ENCODE measurements at places on chromosomes 11 and 22.

DNA sequence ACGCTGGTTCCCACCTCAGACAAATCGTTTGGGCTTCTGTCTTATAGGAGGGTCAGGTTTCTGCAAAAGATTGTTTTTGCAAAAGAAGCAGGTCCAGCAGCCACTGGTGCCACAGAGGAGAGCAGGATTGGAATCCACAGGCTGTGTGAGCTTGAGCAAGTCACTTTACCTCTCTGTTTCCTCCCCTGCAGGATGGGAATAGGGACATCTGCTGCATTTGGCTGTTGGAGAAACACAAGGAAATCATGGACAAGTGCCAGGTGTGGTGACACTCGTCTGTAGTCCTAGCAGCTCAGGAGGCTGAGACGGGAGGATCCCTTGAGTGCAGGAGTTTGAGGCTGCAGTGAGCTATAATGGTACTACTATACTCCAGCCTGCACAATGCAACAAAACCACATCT, 422.6 kb downstream of the MN1 start:
- DNase-seq: no peak

GRCh38 chr11:35826949-35827348, 116.9 kb upstream of the LDLRAD3 start:
- DNase-seq: no peak

GRCh38 chr11:44875037-44875436, 75.6 kb downstream of the TP53I11 start:
- DNase-seq: no peak

DNA sequence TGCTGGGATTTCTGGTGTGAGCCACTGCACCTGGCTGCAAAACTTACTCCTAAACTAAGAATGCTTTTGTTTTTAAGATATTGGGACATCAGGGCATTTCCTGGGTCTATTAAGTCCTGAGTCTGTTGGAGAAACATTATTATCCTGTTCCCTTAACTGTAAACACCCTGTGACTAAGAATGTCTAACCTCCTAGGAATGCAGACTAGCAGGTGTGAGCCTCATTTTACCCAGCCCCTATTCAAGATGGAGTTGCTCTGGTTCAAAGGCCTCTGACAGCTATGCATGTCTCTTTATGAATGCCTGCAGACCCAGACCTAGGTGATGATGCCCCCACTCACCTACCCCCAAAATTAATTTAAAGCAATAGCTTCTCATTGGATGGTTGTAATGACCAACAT, 46.2 kb downstream of the DEPDC5 start:
- no peak for DNase-seq

GRCh38 chr11:115598257-115598901, 94.2 kb upstream of the CADM1 start:
- DNase-seq: no peak

- no peak for DNase-seq
Observed at GRCh38 chr11:45322891-45323600, 36.9 kb upstream of the SYT13 start.

DNA sequence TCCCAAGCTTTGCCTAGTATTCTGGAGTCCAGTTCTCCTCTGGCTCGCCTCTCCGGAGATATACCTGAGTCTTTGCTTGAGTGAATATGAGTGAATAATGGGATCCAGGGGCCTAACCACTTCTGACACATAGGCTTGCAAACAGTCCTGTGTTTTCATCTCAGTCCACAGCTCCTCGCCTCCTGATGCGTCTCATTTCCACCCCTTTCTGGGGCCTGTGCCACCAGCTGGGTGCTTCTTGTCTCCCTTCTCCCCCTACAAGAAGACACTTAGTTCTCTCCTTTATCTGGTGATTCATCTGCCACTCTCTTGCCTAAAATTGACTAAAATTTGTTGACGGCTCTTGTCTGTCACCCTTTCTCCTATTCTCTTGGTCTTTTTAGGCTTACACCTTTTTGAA, 44.6 kb downstream of the SFI1 start:
- no peak for DNase-seq

- no peak for DNase-seq
Observed at GRCh38 chr22:21932347-21932746, 20.3 kb downstream of the PPM1F start.

GRCh38 chr11:32420937-32421901, 14.1 kb downstream of the WT1 start:
- no peak for DNase-seq

DNA sequence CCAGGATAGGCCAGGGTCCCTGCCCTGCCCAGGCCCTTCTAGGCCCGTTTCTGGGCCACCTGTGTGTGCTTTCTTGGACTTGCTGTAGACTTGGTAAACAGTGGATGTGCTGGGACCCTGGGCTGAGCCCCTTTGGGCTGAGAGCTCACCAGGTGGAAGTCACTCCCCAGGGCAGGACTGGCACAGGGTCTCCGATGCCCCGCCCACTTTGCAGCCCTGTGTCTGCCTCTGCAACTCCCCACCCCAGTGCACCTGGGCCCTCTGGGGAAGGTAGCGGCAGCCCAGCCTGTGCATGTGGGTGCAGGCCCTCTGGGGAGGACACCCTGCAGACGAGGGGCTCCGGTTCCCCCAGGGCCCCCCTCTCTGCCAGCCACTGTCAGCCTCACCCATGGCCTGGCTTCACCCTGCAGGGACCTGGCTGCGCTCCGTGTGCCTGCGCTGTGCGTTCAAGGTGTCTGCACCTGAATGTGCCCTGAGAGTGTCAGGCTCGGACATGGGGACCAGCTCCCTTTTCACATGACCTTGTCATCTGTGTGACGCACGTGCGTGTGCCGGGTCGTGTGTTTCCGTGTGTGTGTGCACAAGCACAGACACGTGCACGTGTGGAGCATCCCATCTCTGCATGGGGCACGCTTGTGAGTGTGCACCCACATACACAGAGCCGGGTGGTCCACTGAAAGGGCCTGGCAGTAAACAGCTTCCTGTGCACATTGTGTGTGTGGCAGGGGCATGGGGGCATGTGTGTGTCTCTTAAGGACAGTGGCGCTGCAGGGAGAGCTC, 118.5 kb downstream of the KCNQ1OT1 start:
- DNase-seq: peak; percentile 4

GRCh38 chr22:44648085-44648820, 53.8 kb upstream of the PRR5 start:
- no peak for DNase-seq

DNA sequence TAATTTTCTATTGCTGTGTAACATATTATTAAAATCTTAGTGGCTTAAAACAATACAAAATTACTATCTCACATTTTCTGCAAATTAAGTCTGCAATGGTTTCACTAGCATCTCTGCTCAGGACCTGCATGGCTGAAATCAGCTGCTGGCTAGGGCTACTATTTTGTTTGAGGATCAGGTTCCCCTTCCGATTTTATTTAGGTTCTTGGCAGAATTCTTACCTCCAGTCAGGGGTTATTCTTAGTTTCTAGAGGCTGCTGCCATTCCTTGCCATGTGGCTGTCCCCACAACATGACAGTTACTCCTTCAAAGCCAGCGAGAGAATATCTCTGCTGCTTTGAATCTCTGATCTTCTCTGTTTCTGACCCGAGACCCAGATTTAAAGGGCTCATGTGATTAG, 424.5 kb upstream of the ANO5 start:
- no peak for DNase-seq

GRCh38 chr11:95363708-95364107, 132.7 kb upstream of the SESN3 start:
- no peak for DNase-seq

GRCh38 chr22:38775656-38776055, 18.3 kb downstream of the DNAL4 start:
- no peak for DNase-seq

- no peak for DNase-seq
Observed at GRCh38 chr11:71962428-71963038, 33.7 kb downstream of the RNF121 start.

DNA sequence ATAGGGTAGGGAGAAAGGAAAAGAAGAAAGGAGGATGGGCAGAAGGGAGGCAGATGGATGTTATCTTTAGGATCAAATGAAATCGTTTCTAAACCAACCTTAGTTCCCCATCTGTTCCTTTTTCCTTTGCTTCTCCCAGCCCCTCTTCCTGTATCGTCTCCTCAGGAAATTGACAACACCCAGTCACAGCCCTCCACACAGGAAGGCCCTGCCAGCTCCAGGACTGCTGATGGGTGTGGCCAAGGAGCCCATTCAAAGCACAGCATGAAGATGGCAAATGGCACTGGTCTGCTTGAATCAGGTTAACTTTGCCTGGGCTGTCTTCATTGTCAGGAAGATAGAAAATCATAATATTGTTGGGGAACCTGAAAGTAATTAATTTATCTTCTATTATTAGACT, 164.8 kb downstream of the C11orf87 start:
- no peak for DNase-seq

DNA sequence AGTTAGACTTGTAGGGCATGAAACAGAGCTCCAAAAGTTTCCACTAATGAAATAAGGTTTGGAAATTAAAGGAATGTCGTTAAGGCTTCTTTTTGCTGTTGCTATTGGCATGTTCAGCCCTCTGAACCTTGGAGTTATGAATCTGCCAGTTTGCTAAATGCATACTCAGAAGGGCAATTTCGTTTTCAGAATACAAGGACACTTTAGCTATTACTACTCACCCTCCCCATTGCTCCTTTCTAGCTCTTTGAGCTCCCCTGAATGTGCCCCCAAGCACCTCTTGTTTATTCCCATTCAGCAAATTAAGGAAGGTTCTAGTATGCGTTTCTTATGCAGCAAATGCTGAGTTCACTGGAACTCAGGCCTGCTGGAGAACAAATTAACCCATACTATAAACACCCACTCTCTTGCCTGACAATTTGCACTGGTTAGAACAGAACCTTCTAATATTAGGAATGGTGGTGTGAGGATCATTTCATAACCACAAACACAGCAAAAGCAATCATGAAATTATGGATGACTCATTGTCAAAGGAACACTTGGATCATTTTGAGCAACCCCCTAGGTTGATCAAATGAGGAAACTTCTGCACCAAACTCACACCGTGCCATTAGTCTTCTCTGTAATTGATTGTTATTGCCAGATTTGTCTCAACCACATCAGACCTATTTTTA, 26.2 kb upstream of the LIN7C start:
- no peak for DNase-seq

GRCh38 chr11:44036811-44037657, 10.7 kb upstream of the ACCSL start:
- no peak for DNase-seq

DNA sequence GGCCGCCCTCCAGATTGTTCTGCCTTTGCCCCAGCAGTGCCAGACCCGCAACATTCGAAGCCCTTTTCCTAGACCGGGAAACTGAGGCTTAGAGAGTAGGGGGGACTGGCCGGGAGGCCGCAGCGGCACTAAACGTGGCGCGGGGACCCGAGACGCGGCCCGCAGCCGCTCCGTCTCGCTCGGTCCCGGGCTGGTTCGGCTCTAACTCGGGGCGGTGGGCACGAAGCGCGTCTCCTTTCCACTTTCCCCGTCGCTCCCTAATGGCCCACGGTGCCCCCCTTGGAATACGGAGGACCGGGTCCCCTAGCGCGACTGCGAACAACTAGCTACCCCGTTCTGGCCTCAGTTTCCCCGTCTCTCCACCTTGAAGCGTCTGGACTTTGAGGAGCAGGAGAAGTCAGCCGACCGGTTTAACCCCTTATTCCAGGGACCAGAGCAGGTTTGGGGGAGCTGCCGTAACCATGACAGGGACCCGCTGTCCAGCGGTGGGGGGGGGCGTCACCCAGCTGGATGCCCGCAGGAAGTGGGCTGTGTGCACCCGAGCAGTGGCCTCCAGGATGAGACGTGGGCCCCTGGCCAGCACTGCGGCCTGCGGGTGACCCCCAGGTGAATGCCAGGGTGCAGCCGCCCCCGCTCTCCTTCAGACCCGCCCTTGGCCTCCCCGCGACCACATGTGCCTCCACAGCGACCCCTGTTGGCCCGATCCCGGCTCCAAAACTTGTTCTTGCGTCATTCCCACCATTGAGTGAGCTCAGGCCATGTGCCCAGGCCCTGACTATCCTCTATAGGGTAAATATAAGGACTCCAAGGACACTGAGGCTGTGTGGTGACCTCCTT, 1.1 kb downstream of the CDC42EP1 start:
- peak; percentile 100 for DNase-seq
